Stimulated activated CD8-positive, alpha-beta memory T cell treated with anti-CD3 and anti-CD28 coated beads, Interleukin-15, amount 100 ng/mL, for 24 hours (primary cell): ENCODE measurements at places on chromosomes 3 and 15.

DNA sequence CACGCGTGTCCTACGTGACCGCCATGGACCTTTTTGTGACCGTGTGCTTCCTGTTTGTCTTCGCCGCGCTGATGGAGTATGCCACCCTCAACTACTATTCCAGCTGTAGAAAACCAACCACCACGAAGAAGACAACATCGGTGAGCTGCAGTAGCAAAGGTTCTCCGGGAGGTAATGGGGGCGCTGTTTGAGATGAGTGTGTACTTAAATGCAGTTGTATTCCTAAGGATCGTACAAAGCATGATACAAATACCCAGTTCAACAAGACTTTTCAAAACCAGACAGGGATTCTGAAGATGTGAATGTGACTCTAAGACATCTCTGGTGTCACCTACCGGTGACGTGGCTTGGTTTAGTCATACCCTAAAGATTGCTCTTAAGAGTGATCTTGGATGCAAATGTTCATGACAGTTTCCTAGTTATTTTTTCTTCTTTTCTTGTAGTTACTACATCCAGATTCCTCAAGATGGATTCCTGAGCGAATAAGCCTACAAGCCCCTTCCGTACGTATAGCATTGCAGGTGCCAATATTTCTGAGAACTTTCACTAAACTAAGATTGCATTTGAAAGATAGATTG lies 556.6 kb downstream of the GABRG3 start:
- no peak for DNase-seq

DNA sequence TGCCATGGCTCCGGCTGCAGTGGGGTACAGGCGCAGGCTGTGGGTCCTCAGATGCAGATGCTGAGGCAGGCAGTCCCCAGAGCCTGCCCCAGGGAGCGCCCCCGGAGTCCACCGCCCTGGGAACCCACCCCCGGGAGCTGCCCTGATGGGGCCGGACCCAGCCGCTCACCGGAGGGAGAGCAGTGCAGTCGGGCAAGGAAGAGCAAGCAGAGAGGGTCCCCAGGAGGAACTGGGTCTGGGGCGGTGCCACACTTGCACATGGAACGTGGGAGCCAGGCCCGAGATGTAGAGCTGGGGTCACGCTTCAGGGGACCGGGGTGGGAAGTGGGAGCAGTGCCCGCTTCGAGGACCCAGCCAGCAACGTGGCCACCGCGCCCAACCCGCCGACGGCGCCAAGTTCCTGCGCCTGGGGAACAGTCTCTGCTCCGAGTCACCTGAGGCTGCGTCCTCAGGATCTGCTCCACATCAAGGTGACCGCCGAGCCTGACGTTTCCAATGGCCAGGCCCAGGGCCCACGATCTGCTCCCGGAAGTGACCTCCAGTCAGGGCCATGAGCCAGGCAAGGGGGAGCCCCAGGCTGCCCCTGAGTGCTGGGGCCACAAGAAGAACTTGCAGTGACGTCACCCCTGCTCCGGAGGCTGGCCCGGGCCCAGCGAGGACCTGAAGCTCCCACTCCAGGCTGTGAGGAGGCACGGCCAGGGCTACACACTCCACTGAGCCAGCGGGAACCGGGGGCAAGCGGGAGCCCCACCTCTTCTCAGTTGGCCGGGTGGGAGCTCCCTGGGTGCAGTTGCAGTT lies 27.0 kb upstream of the TFG start:
- DNase-seq: no peak

GRCh38 chr3:12423918-12424630 lies 60.2 kb upstream of the TSEN2 start:
- DNase-seq: no peak

DNA sequence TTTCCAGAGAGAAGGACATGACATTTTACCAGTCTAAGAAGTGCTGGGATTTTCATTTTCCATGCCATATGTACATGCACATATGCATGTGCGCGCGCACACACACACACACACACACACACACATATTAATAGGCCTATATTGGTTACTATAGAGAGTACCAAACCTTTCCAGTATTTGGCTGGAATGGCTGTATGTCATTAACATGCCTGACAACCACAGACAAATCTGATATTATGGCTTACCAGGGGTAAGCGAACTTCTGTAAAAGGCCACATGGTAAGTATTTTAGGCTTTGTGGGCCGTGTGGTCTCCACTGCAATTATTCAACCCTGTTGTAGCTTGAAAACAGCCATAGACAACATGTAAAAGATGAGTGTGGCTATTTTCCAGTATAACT lies 97.2 kb upstream of the TSPAN3 start:
- DNase-seq: no peak

DNA sequence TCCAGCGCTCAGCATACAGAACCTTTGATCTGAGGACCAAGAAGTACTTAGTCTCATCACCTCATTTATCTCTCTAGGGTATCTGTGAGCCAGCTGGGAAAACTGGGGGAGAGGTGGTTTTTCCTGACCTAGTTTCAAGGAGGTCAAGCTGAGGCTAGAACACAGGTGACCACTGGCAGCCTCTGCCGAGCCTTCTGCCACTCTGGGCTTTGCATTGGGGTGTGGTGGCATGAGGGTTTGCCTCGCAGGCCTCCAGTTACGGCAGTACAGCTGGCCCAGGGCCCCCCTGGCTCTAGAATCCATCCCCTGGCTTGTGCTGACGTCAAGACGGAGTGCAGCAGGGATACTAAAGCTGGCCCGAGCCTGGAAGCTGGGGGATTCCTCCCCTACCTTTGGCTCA lies 34.7 kb upstream of the CDCP1 start:
- no peak for DNase-seq

- no peak for DNase-seq
Measured at GRCh38 chr15:62506217-62506805, 341.2 kb upstream of the C2CD4B start.

GRCh38 chr3:123568034-123568433 lies 16.8 kb downstream of the HACD2 start:
- DNase-seq: no peak

- no peak for DNase-seq
Measured at GRCh38 chr15:64865126-64865997, 23.6 kb downstream of the PLEKHO2 start.

- no peak for DNase-seq
Measured at GRCh38 chr15:70316059-70316600, 218.4 kb upstream of the TLE3 start.

- DNase-seq: no peak
Measured at GRCh38 chr3:67856718-67857117, 202.3 kb upstream of the SUCLG2 start.

- DNase-seq: no peak
Measured at GRCh38 chr3:55380561-55380960, 106.5 kb downstream of the WNT5A start.

DNA sequence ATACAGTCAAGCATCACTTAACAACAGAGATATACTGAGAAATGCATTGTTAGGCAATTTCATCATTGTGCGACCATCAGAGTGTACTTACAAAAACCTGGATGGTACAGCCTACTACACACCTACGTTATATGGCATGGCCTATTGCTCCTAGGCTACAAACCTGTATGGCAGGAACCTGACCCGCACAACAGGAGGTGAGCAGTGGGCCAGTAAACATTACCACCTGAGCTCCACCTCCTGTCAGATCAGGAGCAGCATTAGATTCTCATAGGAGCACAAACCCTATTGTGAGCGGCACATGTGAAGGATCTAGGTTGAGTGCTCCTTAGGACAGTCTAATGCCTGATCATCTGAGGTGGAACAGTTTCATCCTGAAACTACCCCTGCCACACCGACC lies 89.7 kb downstream of the SCAPER start:
- DNase-seq: no peak

- no peak for DNase-seq
Measured at GRCh38 chr3:122988508-122988907, 39.1 kb downstream of the SEMA5B start.

DNA sequence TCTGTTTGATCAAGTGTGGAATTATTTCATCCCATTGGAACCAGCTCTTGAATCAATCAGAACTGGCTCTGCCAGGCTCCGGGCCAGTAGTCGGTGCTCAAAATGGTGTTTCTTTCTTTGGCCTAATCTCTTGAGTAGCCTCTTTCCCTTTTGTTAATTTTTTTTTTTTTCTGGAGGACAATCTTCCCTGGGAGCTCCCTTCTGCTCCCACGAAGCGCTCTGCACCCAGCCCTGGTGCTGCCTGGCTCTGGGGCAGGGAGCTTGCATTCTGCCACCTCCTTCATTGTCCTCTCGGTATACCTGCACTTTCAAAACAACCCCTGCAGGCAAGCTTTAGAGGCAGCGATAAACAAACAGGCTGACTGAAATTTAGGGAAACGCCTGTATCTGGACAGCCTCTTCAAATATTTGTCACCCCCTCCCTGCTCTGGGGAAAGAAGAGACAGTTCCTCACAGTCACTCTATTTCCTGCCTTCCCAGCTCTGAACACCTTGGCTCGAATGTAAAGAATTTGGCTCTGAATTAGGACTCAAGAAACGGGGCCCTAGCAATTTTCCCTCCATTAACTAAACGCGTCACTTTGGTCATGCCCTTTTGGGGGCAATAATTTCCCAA lies 1.1 kb upstream of the THSD4 start:
- no peak for DNase-seq

DNA sequence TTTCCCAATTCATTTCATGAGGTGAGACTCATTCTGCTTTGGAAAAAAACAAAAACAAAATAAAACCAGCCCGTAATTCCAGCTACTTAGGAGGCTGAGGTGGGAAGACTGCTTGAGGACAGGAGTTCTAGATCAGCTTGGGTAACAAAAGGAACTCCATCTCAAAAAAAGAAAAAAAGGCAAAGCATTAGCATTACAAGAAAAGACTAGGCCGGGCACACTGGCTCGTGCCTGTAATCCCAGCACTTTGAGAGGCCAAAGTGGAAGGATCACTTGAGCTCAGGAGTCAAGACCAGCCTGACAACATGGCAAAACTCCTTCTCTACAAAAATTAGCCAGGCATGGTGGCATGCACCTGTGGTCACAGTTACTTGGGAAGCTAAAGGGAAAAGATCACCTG lies 33.9 kb downstream of the TRPM7 start:
- DNase-seq: no peak

- DNase-seq: no peak
Measured at GRCh38 chr15:42730135-42730534, 6.8 kb downstream of the CDAN1 start.

DNA sequence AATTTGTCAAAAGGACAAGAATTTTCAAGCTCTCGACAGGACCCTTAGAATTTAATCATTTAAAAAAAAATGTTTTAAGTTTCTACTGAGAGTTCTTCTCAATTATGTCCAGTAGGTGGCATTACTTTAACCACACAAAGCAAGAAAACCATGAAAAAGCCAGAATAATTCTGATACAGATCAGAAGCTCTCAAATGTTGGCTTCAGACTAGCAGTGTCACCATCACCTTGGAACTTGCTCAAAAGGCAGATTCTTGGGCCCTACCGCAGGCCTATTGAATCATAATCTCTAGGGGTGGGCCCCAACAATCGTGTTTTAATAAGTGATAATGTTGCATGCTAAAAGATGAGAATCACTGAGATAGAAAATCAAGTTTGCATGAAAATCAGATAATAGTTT lies 99.5 kb upstream of the KCNMB2 start:
- no peak for DNase-seq

GRCh38 chr3:58861551-58861950 lies 188.3 kb downstream of the CFAP20DC start:
- no peak for DNase-seq

- no peak for DNase-seq
Measured at GRCh38 chr15:66565741-66566144, at the start of gene LCTL. TSS of gene LCTL (minus strand) at chr15:66565998. CDS start at chr15:66565365, 633 bp downstream.
